Lung (tissue), 17 donors: ENCODE measurements at places on chromosomes 2 and 18. TPM values are rescaled to one million over a fixed set of nuclear protein-coding genes. Genes with fewer than 3 reads are reported as not detected.

CXXC1 gene
- total RNA-seq: 77.5 TPM

C2orf78 gene
- total RNA-seq: not detected

MREG gene
- 30.2 TPM for total RNA-seq

ABCA12 gene
- total RNA-seq: 0.28 TPM

CRACDL gene
- 28.3 TPM for total RNA-seq

CLEC4F gene
- 0.31 TPM for total RNA-seq

RBM44 gene
- total RNA-seq: 0.80 TPM

STRN gene
- total RNA-seq: 35.9 TPM

ZNG1B gene
- total RNA-seq: 33.2 TPM

GRB14 gene
- total RNA-seq: 20.2 TPM

BCL11A gene
- total RNA-seq: 7.6 TPM

SERPINB11 gene
- not detected for total RNA-seq

CPLX4 gene
- total RNA-seq: not detected

PAX3 gene
- total RNA-seq: not detected

CCDC74A gene
- total RNA-seq: 13.7 TPM

GATA6 gene
- 32.1 TPM for total RNA-seq

ASAP2 gene
- 30.9 TPM for total RNA-seq

KCNS3 gene
- 45.9 TPM for total RNA-seq

FAP gene
- total RNA-seq: 6.7 TPM

PTPRM gene
- 146 TPM for total RNA-seq

- DNase-seq: no peak
Observed at GRCh38 chr2:36564377-36564930, 33.5 kb downstream of the FEZ2 start.

GRCh38 chr2:240303896-240304745, 131.3 kb upstream of the GPC1 start:
- no peak for DNase-seq

GRCh38 chr18:80229766-80230745, 17.3 kb downstream of the PARD6G start:
- no peak for DNase-seq

GRCh38 chr2:165891345-165891744, 62.2 kb downstream of the TTC21B start:
- DNase-seq: no peak

- peak; percentile 67 for DNase-seq
Observed at GRCh38 chr18:43587538-43588153, 310.4 kb upstream of the SYT4 start.

DNA sequence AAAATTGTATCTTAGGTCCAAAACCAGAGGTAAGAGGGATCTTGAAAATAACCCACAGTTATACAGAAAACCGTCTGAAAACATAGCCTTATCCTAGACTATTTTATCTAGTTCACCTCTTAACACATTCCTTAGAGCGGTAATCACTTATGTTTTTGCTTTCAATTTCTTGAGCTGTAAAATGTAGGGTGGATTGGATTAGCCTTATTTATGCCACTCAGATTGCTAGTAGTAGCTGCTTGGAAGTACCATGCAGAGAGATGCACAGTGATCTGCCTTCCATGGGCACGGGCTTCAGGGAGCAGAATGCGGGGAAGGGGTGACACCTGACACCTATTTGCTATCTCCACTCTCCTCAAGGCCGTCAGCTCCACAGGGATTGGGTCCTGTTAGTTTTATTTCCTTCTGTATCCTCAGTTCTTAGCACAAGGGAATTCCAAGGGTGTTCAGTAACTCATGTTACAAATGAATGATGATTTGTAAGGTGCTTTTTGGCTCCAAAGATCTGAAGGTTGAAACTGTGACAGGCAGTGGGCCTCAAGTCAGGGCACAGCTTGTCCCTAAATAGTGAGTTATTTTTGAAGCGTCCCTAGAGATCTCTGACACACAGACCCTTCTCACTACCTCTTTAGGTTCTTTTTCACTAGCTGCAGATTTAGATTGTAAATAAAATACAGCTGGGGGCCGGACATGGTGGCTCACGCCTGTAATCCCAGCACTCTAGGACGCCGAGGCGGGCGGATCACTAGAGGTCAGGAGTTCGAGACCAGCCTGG, 64.0 kb upstream of the PMAIP1 start:
- no peak for DNase-seq

DNA sequence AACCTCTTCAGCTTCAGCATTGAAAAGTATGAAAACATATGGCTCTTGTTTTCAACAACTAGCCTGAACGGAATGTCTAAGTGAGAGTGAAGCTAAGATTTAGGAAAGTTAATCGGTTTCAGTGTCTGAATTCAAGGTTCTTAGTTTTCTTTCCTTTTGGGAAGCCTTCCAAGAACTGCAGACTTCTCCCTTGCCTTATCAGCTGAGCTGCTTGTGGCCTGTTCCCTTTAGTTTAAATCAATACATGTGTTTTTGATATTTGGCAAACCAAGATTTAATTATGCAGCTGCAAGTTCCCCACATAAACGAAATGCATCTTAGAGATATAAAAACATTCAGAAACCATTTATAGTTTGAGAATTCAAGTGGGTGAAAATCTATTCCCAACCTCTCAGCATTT, 274.3 kb upstream of the NRP2 start:
- DNase-seq: peak; percentile 50

DNA sequence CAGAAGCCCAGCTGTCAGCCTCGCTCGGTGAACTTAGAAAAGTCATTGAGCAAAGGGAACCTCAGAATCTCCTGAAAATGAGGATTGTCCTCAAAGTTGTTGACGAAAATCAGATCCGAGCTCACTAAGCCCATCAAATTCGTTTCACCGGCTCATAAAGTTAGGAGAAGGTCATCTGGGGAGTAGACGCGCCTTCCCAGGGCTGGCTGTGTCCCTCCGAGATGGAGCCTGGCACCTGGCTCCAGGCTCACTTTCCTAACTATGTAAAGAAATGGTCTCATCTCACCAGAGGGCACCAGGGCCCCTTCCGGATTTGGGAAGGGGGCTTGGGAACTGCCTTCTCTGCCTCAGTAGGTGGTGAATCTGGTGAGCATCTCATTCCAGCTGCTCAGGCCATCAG, 145.5 kb downstream of the PXDN start:
- DNase-seq: no peak

GRCh38 chr2:232910376-232910775, 40.3 kb downstream of the SNORC start:
- no peak for DNase-seq

- no peak for DNase-seq
Observed at GRCh38 chr18:26119246-26119645, 14.4 kb upstream of the PSMA8 start.

GRCh38 chr2:126512026-126512425, 143.9 kb upstream of the GYPC start:
- DNase-seq: no peak

GRCh38 chr2:131105950-131106801, 1.0 kb downstream of the PLEKHB2 start:
- peak; percentile 25 for DNase-seq

DNA sequence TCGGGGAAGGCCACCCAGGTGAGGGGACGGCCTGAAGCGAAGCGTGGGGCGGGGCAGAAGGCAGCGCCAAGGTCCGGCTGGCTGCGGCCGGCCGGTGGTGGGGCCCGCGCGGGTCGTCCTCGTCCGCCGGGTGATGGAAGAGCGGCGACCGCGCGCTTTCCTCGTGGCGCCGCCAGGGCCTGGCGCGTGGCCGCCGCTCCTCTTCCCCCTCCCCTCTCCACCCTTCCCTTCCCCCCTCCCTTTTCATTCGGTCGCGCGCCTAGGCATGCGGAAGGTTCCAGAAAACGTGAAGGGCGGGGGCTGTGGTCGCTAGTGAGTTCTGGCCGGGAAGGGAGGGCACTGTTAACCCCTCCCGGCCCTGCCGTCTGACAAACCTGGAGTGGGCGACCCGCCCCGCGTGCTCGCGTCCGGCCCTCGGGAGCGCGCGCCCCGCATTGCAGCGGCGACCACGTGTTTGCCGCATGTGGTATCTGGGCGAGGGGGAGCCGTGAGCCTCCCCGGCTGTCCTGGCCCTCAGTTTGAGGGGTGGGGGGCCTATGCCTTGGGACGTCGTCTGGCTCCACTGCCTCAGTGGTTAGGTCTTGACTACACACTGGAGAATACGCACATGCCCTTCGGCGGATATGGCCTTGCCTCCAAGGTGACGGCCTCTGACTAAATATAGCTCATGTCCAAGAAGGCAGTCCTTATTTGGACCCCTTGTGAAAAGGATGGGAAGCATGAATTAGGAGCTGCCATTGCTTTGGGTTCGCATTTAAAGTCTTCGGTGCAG, 579 bp downstream of the MAT2A start:
- peak; percentile 83 for DNase-seq

DNA sequence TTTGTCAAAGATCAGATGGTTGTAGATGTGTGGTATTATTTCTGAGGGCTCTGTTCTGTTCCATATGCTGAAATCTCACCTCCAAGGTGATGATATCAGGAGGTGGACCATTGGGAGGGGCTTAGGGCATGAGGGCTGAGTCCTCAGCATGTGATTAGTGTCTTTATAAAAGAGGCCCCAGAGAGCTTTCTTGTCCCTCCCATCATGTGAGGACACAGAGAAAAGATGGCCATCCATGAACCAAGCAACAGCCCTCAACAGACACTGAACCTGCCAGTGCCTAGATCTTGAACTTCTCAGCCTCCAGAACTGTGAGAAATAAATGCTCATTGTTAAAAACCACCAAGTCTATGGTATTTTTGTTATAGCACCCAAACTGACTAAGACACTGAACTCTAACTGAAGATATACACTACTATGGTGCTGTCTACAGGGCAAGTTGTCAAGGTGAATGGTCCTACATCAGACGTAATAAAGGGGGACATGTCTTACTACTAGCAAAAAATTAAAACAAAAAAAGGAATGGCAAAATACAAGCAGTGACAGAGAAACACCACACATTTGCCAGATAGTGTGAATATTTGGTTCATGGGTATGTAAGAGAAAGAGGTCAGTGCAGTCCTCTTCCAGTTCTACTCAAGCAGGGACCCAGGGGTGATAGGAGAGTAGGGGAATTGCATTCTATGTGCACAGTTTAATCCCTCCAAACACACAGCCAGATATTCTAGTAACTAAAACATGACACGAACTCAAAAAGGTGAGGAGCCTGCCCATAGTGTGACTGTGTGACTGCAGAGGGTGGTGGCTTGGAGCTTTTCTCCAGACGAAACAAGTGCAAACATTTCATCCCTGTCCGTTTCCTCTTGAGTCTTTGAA, 164.4 kb upstream of the MYCN start:
- DNase-seq: no peak

DNA sequence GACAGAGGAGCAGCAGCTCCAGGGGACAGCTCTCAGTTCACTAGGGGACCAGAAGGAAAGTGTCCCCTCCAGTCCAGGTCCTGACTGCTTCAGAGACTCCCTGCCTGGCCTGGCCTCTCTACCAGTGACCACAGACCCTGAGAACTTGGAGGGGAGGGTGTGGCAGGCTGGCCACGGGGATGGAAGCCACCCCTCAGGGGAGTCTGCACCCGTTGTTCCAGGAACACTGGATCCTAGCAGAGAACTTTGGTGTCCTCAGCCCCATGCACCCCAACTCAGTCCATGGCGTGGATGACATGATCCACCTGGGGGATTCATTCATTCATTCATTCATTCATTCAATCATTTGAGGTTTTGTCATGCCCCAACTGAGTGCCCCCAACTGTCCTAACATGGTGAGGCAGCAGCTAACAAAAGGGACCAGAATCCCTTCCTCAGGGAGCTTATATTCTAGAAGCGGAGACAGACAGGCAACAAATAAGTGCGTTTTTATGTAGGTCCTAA, 31.9 kb downstream of the MYO7B start:
- DNase-seq: no peak

GRCh38 chr2:187640926-187641510, 86.8 kb upstream of the TFPI start:
- no peak for DNase-seq

GRCh38 chr2:46393347-46393820, 86.0 kb upstream of the TMEM247 start:
- DNase-seq: peak; percentile 11

- no peak for DNase-seq
Observed at GRCh38 chr2:20034821-20035220, 16.6 kb downstream of the LAPTM4A start.

- DNase-seq: peak; percentile 52
Observed at GRCh38 chr18:63253014-63253413, 66.6 kb downstream of the BCL2 start.

GRCh38 chr2:50263728-50264127, 768.2 kb downstream of the NRXN1 start:
- no peak for DNase-seq

GRCh38 chr2:11569636-11570035, 35.8 kb downstream of the GREB1 start:
- no peak for DNase-seq

GRCh38 chr2:8235419-8235818, 446.4 kb upstream of the ID2 start:
- DNase-seq: no peak
